ENCODE measurements at places on chromosomes 6 and 20.

GRCh38 chr20:44762466-44763140 is 16.9 kb downstream of the KCNK15 start:
- H3K4me1 ChIP-seq, result no peaks in the 10 kb centered on the region
- H3K36me3 ChIP-seq, result no peaks in the 10 kb centered on the region

- peaks cover 30% of the 10 kb centered on the region for H3K4me1 ChIP-seq
- H3K27ac ChIP-seq, result peak overlapping the region; percentile 93
- DNase-seq, result peak; percentile 65
- no peaks in the 10 kb centered on the region for H3K27me3 ChIP-seq
These were observed 35.7 kb upstream of the ID1 start for GRCh38 chr20:31569163-31570020.

DNA sequence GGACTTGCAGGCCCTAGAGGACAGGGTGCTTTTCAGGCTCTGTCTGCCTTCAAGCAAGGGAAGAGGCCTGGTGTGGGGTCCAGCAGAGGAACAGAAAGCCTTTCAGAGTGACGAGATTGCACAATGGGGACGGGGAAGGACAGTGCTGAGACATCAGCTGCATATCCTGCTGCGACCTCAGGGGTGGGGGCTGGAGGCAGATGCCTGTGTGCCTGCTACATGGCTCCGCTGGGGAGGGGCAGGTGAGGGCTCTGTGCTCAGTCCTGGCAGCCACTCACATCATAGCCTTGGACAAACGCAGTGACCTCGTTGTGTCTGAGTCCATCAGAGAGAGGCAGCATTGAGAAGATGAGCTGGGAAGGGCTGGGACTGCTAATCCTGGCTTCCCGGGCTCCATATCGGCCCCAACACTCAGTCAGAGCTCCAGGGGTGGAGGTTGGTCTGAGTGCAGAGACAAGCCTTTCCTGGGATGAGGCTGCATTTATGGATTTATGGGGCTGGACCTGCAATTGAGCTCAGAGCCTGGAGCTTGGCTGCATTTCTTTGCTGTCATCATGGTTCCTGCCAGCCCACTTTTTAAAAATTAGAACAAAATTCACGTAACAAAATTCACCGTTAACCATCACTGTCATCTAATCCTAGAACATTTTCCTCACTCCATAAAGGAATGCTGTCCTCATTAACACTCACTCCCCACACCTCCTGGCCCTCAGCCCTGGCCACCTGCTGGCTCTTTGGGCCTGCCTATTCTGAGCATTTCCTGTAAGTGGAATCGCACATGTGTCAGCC is 196.9 kb upstream of the SLC24A3 start:
- H3K4me3 ChIP-seq, result no peak overlapping the region
- no peaks in the 10 kb centered on the region for H3K4me1 ChIP-seq
- no peaks in the 10 kb centered on the region for H3K27me3 ChIP-seq
- H3K27ac ChIP-seq, result no peak overlapping the region
- peak; percentile 16 for DNase-seq

GRCh38 chr6:87174078-87174579 is 18.8 kb downstream of the ZNF292 start:
- peak; percentile 24 for DNase-seq
- H3K27ac ChIP-seq, result no peak overlapping the region
- no peaks in the 10 kb centered on the region for H3K27me3 ChIP-seq
- no peak overlapping the region for H3K4me3 ChIP-seq
- H3K4me1 ChIP-seq, result peaks cover 29% of the 10 kb centered on the region
